ENCODE measurements at places on chromosomes 12 and 14. TPM values are rescaled to one million over a fixed set of nuclear protein-coding genes. Genes with fewer than 3 reads are reported as not detected.

GPR84 gene
- polyA plus RNA-seq = 0.16 TPM

KRT6B gene
- polyA plus RNA-seq = not detected

FGD6 gene
- 12.3 TPM for polyA plus RNA-seq

TMEM132D gene
- 0.55 TPM for polyA plus RNA-seq

BMP4 gene
- polyA plus RNA-seq = 40.0 TPM

ERP27 gene
- 33.3 TPM for polyA plus RNA-seq

- no peak for DNase-seq
Observed at GRCh38 chr14:74829251-74829650, 46.7 kb downstream of the PROX2 start.

- DNase-seq = no peak
Observed at GRCh38 chr14:75343911-75344310, 65.3 kb downstream of the FOS start.

DNA sequence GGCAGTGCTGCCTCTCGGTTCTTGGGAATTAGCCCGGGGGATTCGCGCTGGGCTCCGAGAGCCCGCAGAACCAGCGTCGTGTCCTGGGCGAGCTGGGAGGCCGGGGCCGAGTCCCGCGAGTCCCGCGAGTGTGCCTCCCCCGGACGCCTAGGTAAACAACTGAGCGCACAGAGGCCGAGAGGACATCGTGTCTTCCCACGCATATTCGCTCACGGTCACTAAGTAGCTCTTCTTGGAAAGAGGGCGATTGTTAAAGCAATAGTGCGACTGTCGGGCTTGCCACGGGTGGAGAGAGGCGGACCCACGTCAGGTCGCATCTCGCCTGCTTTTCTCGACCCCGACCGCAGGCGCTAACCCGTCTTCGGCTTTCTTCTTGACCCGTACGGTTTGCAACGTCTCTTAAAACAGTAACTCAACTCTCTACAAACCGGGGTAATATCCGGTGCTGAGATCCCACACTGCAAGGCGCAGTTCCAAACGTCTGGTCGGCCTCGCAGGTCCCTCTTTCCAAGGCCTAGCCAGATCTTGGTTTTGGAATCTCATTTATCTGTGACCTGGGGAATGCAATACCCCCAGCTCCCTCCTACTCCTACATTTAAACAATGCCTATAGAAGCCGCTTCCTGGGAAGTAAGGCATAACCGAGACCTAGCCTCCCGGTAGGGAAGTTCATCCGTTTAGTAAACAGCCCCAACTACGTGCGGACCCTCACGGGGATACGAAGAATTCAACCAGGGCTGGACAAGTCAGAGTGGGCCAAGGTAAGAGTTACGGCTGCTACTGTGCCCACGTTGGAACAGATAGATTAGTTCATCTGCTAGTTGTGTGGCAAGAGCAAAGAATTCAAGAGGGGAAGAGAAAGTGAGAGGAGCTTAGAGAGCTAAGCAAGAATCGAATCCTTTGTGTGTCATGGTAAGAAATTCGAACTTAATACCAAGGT lies 736 bp upstream of the PHLDA1 start:
- peak; percentile 83 for DNase-seq

- DNase-seq = peak; percentile 94
Observed at GRCh38 chr14:67532998-67533753, at the start of gene PLEKHH1. Gene PLEKHH1 (plus strand): TSS chr14:67533290. CDS start chr14:67541868, 8,578 bp downstream.

- DNase-seq = no peak
Observed at GRCh38 chr14:79709573-79709972, 501.7 kb downstream of the DIO2 start.

GRCh38 chr12:131642771-131643170 lies 68.1 kb upstream of the SFSWAP start:
- DNase-seq = no peak

- DNase-seq = no peak
Observed at GRCh38 chr12:1890119-1890703, 28.2 kb downstream of the CACNA2D4 start.

- DNase-seq = no peak
Observed at GRCh38 chr14:36181417-36181816, 4.9 kb upstream of the PTCSC3 start.

DNA sequence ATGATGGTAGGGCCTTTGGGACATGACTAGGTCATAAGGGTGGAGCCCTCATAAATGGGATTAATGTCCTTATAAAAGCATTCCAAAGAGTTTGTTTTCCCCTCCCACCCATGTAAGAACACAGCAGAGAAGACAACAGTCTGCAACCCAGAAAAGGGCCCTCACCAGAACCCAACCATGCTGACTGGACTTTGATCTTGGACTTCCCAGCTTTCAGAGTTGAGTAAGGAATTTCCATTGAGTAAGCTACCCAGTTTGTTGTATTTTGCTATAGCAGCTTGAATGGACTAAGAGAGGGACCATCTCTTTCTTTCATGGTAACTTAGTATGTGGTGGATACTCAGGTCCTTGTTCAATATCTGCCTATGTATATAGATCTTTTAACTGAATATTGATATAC lies 2.9 kb upstream of the SPX start:
- DNase-seq = no peak

- DNase-seq = no peak
Observed at GRCh38 chr12:76236640-76237039, 111.6 kb downstream of the BBS10 start.

DNA sequence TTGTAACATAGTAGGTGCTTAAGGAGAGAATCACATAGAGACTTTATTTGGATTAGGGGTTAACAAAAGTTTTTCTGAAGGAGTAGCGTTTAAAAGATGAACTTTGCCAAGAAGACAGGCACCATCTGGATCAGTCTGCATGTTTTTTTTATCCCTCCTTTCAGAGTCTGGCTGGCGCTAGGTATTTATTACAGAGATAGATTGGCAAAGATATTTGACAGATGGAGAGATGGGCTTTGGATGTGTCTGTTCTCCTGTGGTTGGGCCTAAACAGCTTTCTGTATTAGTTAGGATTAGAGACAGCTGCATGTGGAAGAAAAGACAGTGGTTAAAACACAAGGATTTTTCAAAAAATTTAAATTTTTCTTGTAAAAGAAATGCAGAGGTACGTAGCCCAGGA lies 133.9 kb downstream of the C12orf75 start:
- no peak for DNase-seq

DNA sequence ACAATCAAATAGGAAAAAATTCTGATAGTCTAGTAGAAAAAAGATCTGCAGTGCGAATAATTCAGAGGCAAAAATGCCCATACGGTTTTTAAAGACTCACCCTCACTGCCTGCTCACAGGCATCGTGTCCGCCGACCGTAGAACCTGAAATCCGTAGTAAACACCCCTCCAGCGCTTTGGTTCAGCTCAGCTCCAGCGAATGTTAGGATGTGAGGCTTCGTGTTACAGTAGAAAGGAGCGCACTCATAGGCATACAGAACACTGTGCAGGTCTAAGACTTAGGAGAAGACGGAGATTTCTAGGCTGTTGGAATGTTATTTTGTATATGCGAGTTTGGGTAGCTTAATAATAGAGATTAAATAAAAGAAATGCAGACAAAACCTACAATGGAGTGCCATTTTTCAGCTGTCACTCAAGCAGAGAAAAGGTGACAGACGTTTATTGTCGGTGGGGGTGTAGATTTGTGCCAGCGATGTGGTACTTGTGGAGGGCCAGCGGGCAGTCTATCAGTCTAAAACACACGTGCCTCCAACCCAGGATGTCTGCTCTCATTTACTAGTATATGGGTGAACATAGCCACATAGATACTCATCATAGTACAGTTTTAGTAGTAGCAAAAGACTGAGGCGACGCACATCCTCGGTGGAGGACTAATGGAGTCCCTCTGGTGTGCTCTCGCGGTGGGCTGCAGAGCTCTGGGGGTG lies 25.7 kb downstream of the SFSWAP start:
- no peak for DNase-seq

- DNase-seq = no peak
Observed at GRCh38 chr12:4216187-4216927, 57.2 kb upstream of the CCND2 start.

- DNase-seq = no peak
Observed at GRCh38 chr12:31631809-31632208, 27.7 kb upstream of the ETFBKMT start.

- no peak for DNase-seq
Observed at GRCh38 chr14:88901189-88901588, 76.7 kb downstream of the TTC8 start.

Measured in large intestine (tissue), 12 donors.